Common myeloid progenitor, CD34-positive (primary cell): ENCODE measurements at places on chromosomes 1 and 21.

DNA sequence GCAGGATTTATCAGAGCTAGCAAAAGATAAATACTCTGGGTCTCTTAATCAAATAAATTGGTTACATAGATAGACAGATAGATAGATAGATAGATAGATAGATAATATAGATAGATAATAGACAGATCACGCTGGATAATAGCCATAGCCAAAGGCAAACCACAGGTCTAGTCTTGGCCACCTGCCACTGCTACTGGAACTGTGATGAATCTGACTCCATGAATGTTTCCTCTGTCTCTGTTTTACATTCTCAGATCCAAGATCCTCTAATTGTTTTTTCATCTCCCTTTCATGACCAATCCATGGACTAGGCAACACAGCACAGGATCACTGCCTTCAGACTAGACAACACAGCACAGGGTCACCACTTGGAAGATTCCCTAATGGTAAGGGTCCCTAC lies 444.7 kb upstream of the NFIA start:
- no peak for DNase-seq

GRCh38 chr1:99527078-99527477 lies 118.8 kb upstream of the PALMD start:
- DNase-seq: peak; percentile 13

GRCh38 chr1:204331275-204331674 lies 28.5 kb downstream of the PLEKHA6 start:
- no peak for DNase-seq

- no peak for DNase-seq
Measured at GRCh38 chr1:45995298-45995697, 137.1 kb downstream of the PIK3R3 start.

- DNase-seq: no peak
Measured at GRCh38 chr1:65955071-65955470, 162.4 kb downstream of the PDE4B start.

- DNase-seq: no peak
Measured at GRCh38 chr1:218444588-218444987, 99.5 kb downstream of the TGFB2 start.

GRCh38 chr1:14443164-14443787 lies 155.2 kb upstream of the KAZN start:
- no peak for DNase-seq

DNA sequence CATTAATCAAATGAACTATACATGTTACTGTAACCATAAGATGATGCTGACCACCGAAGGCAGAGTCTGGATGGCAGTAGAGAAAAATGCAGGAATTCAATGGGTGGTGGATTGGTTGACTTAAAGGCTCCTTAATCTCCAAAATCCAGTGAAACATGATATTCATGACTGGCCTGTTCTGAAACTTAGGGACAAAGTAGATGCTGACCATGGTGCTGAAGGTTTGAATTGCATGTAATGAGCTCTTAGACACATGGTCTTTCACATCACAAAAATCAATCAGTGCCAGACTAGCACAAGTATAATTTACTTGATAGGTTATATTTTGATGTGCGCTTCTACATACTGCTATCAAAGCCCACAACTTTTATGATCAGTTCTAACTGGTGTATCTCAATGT lies 30.9 kb upstream of the NTMT2 start:
- peak; percentile 3 for DNase-seq

- DNase-seq: peak; percentile 93
Measured at GRCh38 chr1:193685986-193686385, 499.6 kb upstream of the B3GALT2 start.

DNA sequence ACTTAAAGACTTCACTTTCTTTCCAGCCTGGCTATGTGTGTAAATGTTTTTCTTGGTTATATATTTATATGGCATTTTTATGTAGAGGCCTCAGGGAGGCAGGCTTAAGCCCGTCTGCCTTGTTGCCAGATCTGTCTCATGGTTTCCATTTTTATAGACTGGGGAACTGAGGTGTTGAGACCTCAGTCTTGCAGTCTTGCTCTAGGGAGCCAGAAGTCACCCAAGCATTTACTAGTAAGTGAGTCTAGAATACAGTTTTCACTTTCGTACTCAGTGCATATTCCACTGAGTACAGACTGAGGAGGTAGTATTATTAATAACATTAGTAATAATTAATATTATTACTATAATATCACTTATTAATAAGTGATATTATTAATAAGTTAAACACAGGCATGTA lies 161.4 kb downstream of the UCK2 start:
- no peak for DNase-seq

DNA sequence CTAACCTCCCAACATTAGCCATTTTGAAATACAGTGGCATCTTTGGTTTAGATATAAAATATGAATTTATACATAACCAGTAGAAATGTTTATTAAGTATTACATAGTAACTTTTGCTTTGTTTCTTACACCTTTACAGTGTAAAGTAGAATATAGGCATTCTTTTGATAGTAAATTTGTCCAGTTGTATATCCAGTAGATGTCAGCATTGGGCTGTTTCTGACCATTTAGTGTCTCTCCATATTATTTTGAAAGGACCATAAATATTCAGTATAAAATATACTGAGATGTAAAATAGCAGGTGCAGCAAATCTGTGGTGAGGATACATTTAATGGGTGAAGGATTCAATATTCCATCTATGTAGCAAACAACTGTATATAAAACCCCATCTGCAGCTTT lies 115.8 kb upstream of the ZRANB2 start:
- DNase-seq: peak; percentile 40

- no peak for DNase-seq
Measured at GRCh38 chr1:5580926-5581325, 411.3 kb downstream of the NPHP4 start.

- DNase-seq: peak; percentile 67
Measured at GRCh38 chr1:12475947-12476346, 142.1 kb downstream of the DHRS3 start.

- peak; percentile 61 for DNase-seq
Measured at GRCh38 chr1:59057211-59057694, 239.6 kb upstream of the FGGY start.

DNA sequence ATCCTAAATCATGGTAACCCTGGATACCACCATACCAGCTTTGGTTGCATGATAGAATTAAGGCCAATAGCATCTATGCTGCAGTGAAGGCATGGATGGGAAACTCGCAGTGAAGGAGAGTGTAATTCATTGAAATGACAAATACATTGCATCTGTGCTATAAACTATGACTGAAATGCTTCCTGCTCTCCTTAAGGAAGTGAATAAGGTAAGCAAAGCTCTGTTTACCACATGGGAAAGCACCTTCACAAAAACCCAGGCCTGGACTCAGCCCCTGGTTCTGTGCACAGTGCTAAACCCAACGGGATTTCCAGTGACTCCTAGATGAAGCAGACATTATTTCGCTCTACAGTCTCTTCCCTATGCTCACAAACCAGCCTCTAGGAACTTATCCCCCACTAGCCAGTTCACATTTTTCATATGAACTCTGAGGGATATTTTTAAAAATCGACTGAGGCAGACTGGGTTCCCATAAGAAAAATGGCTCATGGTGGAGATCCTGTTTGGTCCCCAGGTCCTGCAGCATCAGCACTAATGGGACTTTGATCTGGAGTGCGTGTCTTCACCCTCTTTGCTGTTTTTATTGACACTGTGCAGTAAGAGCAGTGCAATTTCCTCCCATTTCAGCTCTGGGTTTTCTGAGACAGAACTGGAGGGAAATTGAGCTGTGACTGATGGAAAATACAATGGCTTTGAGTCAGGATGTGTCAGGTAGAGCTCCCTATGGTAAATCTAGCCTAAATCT lies 362.7 kb downstream of the SIPA1L2 start:
- DNase-seq: no peak

DNA sequence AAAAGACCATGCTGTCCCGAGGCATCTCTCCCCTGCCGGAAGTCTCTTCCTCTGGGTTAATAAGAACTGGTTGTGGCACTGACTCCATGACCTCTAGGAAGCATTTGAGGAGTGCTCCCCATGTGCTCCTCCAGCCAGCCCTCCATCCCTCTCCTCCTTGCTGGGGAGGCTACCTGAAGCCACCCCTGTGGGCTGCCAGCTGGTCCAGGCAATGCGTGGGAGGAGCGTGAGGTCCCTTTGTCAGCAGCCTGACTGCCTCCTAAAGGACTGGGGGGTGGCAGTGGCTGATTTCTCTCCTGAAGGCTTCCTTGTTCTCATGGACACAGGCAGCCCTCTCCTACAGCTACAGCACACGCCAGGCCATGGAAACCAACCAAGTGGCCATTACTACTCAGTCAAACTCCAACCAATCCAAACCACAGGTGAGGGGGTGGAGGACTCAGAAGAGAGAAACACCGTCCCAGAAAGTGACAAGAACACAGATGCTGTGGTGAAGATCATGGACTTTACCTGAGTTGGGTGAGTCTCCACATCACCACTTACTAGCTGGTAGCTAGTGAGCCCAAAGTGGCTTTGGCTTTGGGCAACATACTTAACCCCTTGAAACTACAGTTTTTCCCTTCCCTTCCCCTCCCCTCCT lies 35.2 kb downstream of the NENF start:
- DNase-seq: peak; percentile 50

- no peak for DNase-seq
Measured at GRCh38 chr1:66575739-66576138, 41.8 kb downstream of the SGIP1 start.

- no peak for DNase-seq
Measured at GRCh38 chr1:39573736-39574624, 2.6 kb downstream of the PABPC4 start.

DNA sequence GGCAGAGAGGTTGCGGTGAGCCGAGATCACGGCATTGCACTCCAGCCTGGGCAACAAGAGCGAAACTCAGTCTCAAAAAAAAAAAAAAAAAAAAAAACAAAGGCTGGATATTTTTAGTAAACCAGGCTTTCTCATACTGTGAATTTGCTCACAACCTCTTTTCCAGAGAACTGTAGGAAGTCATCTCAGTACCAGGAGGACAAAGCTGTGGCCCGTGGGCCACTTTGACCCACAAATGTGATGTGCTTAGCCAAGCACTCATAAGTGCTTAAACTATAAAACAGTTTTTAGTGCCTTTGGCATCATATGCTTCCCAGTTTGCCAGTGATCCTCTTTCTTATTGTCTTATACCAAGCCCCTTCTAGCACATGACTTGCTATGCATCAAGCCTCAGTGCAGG lies 46.5 kb downstream of the RNF11 start:
- DNase-seq: no peak

GRCh38 chr1:214491468-214492146 lies 59.8 kb downstream of the PTPN14 start:
- DNase-seq: no peak

DNA sequence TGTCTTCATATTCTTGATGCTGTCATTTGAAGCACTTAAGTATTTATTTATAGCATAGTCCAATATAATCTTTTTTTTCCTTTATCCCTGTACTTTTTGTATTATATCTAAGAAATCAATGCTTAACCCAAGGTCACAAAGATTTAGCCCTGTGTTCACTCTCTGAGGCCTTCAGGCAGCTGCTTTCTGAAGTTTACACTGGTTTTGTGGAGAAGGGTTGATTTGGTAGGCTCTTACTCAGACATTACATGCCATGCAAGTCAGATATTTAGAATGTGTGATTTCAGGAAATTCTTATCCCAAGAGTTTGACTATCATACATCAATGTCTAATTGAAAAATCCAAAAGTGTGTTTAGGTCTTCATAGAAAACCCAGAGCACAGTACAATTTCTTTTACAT lies 56.3 kb downstream of the PALMD start:
- no peak for DNase-seq

DNA sequence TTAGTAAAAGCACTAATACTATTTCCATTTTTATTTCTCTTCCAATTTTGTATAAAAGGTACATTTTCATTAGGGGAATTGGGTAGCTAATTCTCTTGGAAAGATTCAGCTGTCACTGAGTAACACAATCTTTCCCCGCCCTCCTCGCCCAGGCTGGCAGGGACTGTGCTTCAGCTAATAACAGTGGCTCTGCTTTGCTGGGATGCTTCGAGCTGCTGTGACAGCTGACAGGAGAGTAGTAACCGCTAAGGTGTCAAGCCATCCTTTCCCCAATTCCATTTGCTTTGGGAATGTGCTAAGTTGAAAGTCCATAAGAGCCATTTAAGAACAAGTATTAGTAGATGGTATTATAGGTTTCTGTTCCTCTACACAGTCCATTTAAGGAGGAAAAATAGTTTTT lies 106.7 kb upstream of the NRIP1 start:
- DNase-seq: no peak

GRCh38 chr1:162475089-162475488 lies 22.5 kb upstream of the UHMK1 start:
- DNase-seq: no peak

- no peak for DNase-seq
Measured at GRCh38 chr1:118751166-118751565, 237.0 kb downstream of the TBX15 start.

DNA sequence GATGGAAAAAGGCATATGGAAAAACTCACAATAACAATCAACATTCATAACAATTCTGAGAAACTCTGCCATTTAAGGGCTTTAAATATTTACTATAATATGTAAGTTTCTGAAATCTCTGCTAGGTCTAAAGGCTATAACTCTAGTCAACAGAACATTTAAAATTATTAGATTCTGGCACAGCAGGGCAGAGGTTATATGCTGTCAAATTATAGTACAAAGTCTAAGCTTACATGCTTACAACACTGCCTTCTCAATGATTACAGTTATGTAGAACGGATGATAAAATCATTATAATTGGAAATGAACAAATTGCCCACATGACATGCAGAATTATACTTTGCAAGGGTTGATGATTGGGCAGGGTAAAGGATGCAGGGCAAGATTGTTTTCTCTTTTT lies 97.7 kb downstream of the PIGK start:
- no peak for DNase-seq

DNA sequence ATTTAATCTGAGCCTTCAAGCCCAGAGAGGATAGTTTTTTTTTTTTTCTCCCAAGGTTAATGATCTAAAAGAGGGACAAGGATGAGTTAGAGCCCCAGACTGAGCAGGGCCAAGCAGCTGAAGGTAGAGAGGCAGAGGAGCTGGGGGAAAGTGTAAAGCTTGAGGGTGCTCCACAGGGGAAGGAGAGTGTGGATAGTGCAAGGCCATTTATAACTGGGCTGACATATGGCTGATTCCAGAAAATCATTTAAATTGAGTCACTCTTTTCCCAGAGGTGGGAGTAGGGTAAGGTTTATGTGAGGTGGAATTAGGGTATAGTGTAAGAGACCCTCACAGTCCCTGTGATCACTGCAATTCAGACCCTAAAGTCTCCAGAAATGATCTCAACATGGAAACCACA lies 55.8 kb downstream of the BEND5 start:
- no peak for DNase-seq

DNA sequence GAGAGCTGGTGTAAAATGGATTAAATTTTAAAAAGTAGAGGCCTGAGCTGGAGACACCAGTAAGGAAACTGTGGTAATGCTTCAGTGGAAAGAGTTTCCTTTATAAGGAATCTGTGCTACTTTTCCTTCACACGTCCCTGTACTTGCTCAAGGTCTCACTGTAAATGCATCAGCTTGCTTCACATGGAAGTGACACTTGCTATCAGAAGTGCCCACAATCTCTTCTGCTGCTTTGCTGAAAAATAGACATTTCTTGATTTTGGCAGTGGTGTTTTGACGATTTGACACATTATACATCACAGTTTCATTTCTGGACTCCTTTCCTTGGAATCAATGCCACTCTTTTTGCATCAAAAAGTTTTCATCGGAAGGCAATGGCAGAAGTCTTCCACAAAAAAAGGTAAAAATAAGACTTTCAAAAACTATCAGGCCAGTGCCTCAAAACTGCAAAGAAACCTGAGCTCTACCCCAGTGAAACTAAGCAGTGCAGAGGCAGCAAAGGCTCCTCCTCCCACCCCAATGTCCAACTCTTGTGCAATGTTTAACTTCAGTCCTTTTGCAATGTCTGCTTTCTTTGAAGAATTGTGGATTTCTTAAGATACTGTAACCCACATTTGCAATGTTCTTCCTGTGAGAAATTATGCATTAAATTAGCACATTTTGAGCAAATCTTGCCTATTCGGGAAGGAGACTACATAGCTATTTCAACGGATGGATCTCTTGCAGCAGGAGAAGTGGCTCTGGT lies 18.4 kb upstream of the TSPAN2 start:
- DNase-seq: no peak
